ENCODE measurements at places on chromosomes 6 and 20.

- DNase-seq, result no peak
These were observed 33.5 kb downstream of the GHRH start for GRCh38 chr20:37228082-37228481.

DNA sequence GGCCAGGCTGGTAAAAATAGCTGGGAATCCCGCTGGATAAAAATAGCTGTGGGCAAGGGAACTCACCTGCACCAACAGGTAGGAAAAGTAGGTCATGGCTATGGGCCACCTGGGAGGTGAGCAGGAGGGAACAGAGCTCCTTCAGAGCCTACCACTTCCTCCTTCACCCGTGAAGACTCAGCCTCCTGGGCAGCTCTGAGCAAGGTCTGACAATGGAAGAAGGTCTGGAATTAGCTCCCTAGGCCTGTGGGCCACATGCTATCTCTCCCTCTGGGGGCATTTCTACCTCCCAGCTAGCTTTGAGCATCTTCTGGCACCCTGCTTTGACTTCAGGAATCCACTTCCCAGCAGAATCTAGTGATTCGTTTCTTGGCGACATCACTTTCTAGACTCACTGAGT lies 153.9 kb downstream of the MRPL14 start:
- DNase-seq, result no peak

- DNase-seq, result no peak
These were observed 50.8 kb upstream of the MYLIP start for GRCh38 chr6:16078064-16078463.

DNA sequence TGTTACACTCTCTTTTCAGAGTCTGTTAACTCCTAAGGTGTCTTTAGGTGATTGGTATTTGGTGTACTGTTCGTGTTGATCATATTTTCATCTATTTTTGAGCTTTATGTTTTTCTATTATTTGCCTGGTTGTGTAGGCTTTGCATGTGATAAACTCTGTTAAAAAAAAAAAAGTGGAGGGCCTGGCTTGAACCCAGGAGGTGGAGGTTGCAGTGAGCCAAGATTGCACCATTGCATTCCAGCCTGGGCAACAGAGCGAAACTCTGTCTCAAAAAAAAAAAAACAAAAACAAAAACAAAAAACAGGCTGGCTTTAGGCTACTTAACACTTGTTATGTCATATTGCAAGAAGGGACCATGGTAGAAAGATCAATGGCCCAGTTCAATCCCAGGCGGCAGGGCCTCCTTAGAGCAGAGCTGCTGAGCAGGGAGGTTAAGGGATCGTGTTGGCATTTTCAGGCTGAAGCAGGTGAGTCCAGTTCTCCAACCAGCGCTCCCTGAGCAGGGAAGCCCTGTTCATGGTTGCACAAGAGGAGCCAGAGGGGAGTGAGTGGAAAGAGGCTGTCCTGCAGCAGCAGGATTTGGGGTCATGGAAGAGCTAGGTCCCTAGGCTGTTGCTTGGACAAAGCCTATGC lies 8.5 kb downstream of the PYGB start:
- no peak for DNase-seq

GRCh38 chr6:148855744-148856143 lies 108.9 kb downstream of the UST start:
- DNase-seq, result no peak

- DNase-seq, result no peak
These were observed 38.3 kb downstream of the ARHGAP18 start for GRCh38 chr6:129671442-129672340.
